Motor neuron (in vitro differentiated cells): ENCODE measurements at places on chromosomes 1 and 21. TPM values are rescaled to one million over a fixed set of nuclear protein-coding genes. Genes with fewer than 3 reads are reported as not detected.

The OR2G6 gene
- total RNA-seq, result 0.24 and 0.73 TPM in 2 replicates

The FAAH gene
- total RNA-seq, result 8.5 and 9.1 TPM in 2 replicates

The LRIG2 gene
- total RNA-seq, result 17.3 and 22.6 TPM in 2 replicates

The CD101 gene
- 0.27 and 1.3 TPM in 2 replicates for total RNA-seq

The MATN1 gene
- total RNA-seq, result 1.1 and 1.8 TPM in 2 replicates

The DENND1B gene
- total RNA-seq, result 11.0 and 13.4 TPM in 2 replicates

The OR2L13 gene
- total RNA-seq, result 0.37 and 0.43 TPM in 2 replicates

The AZIN2 gene
- 8.2 and 12.3 TPM in 2 replicates for total RNA-seq

The SLAMF7 gene
- 0.63 and 0.66 TPM in 2 replicates for total RNA-seq

The TNFSF18 gene
- 0.56 and 1.1 TPM in 2 replicates for total RNA-seq

The POGK gene
- 40.3 and 42.1 TPM in 2 replicates for total RNA-seq

The CACHD1 gene
- 51.2 and 54.2 TPM in 2 replicates for total RNA-seq

The BCL2L15 gene
- total RNA-seq, result 0.67 and 1.2 TPM in 2 replicates
